ENCODE measurements at places on chromosomes 4 and X.
A peak's percentile ranks its signal among the peaks of the same experiment; 100 is the strongest.

DNA sequence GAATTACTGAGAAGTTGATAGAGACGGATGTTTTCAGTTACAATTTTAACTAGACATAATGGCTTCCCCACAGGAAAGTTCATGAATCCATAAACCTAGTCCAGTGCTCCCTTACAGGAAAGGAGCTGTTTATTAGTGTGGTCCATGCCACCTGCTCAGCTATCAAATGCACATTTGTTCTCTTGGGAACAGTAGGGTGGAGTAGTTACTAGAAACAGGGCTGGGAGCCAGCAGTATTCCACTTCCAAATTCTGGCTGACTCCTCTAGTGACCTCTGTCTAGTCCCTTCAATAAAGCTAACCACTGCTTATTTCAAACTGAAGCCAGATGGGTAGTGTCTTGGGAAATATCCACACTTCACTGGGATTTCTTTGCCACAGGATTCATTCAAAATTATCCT lies 88.4 kb upstream of the TLL1 start:
- DNase-seq, result no peak

DNA sequence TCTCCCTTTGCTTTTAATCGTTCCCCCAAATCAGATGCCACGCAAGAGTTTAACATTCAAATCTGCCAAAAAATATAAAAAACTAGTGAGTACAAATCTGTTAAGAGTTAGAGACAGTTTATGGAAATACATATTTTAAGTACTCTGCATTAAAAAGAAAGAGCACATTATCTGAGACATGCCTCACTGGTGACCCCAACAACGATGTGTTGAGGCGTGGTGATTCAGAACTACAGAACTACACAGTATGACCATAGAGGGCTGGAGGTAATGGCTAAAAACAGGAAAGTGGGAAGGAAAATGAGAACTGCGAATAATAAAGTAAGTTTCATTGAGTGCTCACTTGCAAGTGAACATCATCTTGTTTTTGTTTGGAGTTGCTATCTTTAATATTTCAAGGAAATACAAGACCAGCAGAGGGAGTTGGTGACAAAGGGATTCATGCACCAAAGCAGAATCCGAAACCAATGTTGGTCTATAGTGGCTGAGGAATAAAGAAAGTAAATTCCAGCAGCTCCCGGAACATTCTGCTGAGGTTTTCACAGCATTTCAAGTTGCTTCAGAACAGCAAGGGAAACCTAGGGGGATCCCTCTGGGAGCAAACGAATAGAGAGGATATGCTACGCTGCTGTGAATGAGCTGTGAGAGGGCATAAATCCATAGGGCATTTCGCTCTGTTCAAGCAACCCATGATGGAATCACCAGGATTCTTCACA lies 92.2 kb downstream of the DCHS2 start:
- DNase-seq, result no peak

DNA sequence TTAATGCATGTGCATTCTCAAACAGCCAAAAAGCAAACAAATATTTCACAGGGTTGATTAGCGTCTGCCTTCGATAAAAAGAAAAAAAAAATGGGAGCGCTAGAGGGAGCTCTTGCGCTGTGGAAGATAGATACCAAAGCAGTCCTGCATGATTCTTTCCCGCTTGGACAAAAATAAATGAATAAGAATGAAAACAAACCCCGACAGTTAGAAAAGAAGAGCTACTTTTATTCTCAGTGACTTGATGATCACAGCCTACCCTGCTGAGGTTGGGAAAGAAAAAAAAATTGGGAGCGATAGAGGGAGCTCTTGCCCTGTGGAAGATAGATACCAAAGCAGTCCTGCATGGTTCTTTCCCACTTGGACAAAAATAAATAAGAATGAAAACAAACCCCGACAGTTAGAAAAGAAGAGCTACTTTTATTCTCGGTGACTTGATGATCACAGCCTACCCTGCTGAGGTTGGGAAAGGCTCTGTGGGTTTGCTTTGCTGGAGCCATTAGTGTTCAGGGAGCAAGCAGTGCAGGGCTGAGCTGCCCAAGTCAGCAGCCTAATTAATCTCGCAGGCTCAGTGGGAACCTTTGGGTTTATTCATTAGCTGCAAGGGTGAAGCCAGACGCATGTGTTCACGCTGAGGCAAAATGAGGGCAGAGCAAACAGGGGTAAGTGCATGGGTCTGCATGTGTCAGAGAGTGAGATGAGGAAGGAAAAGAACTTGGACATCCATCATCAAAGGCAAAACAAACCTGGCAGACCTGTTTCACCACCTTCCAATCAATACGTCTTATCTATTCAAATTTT lies 249.3 kb upstream of the PRKX start:
- DNase-seq, result peak; percentile 6

DNA sequence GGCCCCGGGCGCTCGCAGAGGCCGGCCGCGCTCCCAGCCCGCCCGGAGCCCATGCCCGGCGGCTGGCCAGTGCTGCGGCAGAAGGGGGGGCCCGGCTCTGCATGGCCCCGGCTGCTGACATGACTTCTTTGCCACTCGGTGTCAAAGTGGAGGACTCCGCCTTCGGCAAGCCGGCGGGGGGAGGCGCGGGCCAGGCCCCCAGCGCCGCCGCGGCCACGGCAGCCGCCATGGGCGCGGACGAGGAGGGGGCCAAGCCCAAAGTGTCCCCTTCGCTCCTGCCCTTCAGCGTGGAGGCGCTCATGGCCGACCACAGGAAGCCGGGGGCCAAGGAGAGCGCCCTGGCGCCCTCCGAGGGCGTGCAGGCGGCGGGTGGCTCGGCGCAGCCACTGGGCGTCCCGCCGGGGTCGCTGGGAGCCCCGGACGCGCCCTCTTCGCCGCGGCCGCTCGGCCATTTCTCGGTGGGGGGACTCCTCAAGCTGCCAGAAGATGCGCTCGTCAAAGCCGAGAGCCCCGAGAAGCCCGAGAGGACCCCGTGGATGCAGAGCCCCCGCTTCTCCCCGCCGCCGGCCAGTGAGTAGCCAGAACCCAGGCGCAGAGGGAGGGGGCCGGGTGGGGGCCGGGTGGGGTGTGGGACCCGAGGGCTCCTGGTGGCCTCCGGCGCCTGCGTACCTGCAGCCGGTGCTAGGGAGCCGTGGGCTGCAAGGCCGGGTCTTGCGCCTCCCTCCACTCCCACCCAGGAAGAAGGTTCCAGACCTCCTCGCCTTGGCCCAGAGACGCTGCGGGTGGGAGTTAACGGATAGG lies 534 bp downstream of the MSX1 start:
- DNase-seq, result peak; percentile 55

DNA sequence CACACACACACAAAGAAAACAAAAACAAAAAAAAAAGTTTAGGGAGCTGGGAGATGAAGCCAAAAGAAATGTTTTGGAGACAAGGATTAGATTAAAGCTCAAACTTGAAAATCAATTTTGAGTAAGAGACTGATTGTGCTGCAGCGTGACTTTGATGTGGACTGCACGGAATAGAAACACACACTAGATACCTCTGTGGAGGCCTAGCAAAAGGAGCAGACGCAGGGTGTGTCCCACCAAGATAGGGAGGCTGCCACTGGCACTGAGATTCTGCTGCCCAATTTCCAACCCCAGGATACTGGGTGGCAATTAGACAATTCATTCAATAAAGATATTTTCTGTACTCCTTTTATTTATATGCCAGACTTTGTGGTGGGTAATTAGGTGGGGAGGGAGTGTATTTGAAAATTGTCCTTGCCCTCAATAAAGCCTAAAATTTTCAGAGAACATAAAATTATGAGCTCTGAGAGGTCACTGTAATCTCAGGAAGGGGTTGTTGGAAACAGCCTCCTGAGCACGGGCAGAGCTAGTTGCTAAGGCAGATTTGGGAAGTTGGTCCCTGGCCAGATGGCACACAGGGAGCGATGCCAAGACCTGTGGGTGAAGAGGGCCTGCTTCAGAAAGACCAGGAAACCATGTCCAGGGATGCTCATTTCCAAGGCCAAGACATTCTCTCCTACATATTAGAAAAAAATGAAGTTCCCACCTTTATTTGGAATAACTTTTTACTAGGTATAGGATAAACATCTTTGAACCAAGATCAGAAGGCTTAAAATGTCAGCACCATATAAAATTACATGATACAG lies 1.9 kb upstream of the PPP3CA start:
- DNase-seq, result no peak

GRCh38 chrX:22748093-22748999 lies 251.4 kb upstream of the DDX53 start:
- DNase-seq, result peak; percentile 49

DNA sequence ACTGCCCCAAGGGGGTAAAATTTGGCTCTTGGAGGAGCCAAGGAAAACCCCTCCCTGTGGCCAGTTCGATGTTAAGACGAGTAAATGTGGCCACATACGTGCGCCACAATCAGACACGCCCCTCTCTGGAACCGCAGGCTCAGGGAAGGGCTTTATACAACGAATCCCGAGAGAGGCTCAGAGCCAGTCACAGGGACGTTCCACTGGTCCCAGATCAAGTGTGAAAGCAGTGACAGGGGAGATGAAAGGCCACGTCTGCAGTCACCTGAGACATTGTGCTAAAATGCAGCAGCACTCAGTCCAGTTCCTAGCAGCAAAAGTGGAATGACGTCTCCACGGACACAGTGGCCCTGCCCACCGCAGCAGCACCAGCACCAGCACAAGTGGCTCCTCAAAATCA lies 68.0 kb downstream of the ACOX3 start:
- no peak for DNase-seq

DNA sequence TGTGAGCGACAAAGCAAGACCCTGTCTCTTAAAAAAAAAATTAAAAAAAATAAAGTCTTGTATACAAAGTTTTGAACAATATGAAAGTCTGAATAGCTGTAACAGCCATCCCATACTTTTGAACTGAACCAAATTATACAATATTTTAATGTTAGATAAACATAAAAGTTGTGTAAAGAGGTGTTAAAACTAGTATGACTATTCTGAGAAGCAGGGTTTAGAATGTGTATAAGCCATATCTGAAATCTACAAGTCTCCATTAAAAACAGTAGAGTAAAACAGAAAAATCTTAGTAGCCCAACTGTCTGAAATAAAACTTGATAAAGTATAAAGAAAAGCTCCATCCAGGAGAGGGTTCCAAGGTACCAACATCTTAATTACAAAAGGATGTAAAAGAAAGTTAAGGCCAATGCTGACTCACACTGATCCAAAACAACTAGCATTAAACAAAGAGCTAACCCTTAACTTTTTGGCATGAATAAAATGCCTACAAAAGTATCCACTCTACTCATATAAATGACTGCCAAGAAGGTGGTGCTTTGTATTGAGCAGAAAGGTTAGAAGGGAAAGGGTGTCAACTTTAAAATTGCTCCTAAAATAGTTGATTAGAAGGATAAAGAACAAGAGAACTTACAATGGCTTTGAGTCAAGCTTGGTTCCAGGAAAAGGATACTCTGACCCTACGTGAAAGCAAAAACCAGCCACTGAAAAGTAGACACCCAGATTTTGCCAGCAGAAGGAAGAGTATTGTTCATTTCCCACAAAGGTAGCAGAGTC lies 18.5 kb downstream of the CNOT6L start:
- no peak for DNase-seq

- DNase-seq, result no peak
These were observed 9.8 kb downstream of the SMIM9 start for GRCh38 chrX:154824638-154825037.

GRCh38 chrX:78574306-78574705 lies 84.8 kb downstream of the RTL3 start:
- no peak for DNase-seq

DNA sequence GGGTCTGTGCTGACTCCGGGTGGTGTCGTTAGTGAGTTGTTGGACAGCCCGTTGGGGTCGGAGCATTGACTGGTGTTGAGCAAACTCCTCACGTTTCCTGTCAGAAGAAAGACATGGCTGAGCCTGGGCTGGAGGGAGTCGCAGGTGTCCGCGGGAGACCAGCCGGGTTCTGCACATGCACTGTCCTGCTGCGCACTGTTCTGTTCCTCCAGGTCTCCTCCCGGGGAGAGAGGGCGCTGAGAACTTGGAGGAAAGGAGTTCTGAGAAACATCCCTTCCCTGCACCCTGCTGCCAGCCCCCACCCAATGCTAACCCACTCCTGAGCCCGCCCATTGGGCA lies 1.1 kb downstream of the ZNF141 start:
- DNase-seq, result peak; percentile 7

- DNase-seq, result peak; percentile 34
These were observed 35.9 kb downstream of the ANKRD17 start for GRCh38 chr4:73222466-73223257.

DNA sequence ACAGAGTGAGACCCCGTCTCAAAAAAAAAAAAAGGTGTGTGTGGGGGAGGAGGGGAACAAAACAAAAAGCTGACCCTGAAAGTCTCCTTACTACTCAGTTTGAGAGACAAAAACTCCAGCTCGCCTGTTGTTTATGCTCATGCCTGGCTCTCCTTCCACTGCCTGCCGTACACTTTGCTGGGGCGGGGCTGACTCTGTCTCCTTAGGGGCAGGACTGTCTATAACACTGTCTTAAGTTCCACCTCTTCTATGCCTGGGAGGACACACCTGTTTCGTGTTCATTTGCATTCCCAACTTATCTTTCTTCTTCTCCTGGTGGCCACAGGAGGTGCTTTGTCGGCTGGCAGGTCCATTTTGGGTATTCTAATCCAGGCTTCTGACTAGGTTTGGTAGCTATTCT lies 81.4 kb downstream of the MTNR1A start:
- no peak for DNase-seq

DNA sequence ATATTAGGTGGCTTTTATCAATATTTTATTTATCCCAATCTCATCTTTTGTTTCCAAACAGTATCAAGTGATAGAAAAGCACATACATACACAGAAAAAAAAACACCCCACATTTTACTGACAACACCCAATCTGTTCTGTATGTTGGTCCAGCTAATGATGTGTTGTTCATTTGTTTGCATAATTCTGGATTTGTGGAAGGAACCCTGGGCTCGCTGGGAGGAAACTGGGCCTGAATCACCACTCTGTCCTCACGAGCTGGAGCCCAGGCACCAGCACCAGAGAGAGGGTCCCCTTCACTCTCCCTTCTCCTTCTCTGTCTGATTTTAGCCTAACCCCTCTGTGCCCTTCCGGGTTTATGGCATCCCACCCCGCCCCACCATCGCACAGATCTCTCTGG lies 79.8 kb downstream of the PSAPL1 start:
- DNase-seq, result no peak

DNA sequence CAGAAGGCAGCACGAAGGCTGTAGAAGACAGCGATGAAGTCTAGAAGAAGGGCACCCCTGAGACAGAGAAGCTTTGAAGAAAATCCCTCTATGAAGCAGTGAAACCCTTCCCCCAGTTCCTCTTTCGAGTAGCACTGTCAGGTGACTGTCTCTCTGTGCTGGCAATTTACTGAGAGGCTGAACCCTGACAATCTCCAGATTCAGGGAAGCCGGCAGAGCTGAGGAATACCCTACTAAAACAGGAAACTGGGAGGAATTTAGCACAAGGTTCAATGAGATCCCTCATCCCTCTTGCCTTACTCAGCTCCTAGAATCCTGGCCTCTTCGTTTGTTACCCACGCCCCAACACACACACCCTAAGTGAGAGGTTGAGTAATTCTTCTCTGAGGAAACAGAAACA lies 239.7 kb upstream of the NOCT start:
- DNase-seq, result no peak

- DNase-seq, result no peak
These were observed 69.2 kb downstream of the PTCHD1 start for GRCh38 chrX:23403849-23404248.
